ENCODE measurements at places on chromosomes 12 and 14. TPM values are rescaled to one million over a fixed set of nuclear protein-coding genes. Genes with fewer than 3 reads are reported as not detected.

Gene FERMT2
- total RNA-seq: 42.2 TPM

Gene STAB2
- total RNA-seq: not detected

Gene LRFN5
- total RNA-seq: 0.52 TPM

Gene LUM
- 35.9 TPM for total RNA-seq

GRCh38 chr14:100438271-100438670 lies 115.1 kb downstream of the SLC25A47 start:
- H3K4me3 ChIP-seq: no peak overlapping the region
- no peaks in the 10 kb centered on the region for H3K36me3 ChIP-seq
- no peaks in the 10 kb centered on the region for H3K27me3 ChIP-seq

Gene DPF3
- 4.0 TPM for total RNA-seq

Gene MORN3
- total RNA-seq: not detected

- peak overlapping the region; percentile 92 for H3K27ac ChIP-seq
- peaks cover 37% of the 10 kb centered on the region for H3K4me1 ChIP-seq
- H3K4me3 ChIP-seq: no peak overlapping the region
- no peaks in the 10 kb centered on the region for H3K36me3 ChIP-seq
- no peak for DNase-seq
Measured at GRCh38 chr14:21096438-21096837, 2.0 kb downstream of the ZNF219 start.

DNA sequence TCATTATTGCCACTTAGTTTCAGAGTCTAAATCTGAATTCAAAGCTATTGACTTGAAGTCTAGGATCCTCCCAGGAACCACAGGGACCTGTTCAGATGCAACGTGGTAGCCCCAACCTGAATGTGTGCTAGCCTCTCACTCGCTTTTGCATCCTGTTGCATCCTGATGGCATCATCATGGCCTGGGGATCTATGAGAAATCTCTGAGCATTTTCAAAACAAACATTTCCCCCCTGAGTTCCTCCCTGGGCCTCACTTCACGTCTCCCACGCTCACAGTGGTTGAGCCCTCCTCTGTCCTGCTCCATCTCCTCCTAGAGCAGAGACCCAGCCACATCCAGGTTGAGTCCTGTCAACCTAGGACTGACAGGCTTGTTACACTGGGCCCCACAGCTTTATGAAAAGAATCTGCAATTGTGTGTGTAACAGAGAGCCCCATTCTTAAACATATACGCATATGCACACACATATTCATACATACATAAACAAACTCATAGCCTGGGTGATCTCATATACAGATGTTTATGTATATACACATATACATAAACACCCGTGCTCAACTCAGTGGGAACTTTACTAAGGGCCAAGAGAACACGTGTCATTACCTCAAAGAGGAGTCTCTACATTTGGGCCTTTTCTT lies 5.4 kb upstream of the KRT72 start:
- H3K36me3 ChIP-seq: no peaks in the 10 kb centered on the region
- no peak for DNase-seq
- no peak overlapping the region for H3K4me3 ChIP-seq
- no peaks in the 10 kb centered on the region for H3K4me1 ChIP-seq
- no peak overlapping the region for H3K27ac ChIP-seq

DNA sequence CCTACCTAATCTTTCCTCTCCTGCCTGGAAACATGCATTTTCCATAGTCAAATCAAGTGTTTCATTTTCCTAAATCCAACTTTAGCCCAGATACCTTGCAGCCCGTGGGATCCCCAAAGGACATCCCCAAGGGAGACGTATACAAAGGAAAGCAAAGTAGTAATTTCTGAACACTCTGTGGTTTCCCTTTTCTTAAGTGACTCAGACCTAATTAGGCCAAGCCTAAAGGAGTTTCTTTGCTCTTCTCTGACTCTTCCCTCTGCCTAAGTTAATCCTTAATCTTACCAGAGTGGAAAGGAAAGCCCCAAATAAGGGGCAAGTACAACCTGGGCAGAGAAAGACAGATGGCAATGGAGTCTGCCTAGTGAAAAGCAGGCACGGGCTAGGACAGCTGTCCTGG lies 250.3 kb downstream of the SPTSSA start:
- no peak overlapping the region for H3K27ac ChIP-seq
- H3K27me3 ChIP-seq: no peaks in the 10 kb centered on the region
- H3K36me3 ChIP-seq: no peaks in the 10 kb centered on the region
- DNase-seq: no peak
- no peak overlapping the region for H3K4me3 ChIP-seq

Gene CHURC1
- total RNA-seq: 43.2 TPM

DNA sequence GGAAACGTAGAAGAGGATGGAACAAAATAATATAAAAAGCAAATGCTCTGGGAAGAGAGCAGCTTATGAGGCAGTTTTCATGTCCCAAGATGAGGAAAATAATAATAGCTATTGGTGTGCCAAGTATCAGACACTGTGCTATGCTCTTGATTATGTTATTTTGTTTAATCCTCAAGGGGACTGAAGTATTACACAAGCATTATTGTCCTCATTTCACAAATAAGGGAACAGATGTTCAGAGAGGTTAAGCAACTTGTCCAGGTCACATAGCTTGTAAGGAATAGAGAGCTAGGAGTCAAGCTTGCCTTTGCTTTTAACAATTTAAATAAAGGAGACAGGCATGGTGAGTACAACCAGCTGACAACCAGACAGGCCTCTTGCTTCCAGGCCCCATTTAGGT lies 26.9 kb upstream of the LTBP2 start:
- DNase-seq: no peak
- no peaks in the 10 kb centered on the region for H3K4me1 ChIP-seq
- H3K27ac ChIP-seq: no peak overlapping the region

Gene RNASE9
- total RNA-seq: not detected

GRCh38 chr12:51970904-51971646 lies 19.6 kb downstream of the ACVR1B start:
- no peak for DNase-seq
- H3K27me3 ChIP-seq: no peaks in the 10 kb centered on the region
- H3K4me3 ChIP-seq: no peak overlapping the region
- peaks cover 72% of the 10 kb centered on the region for H3K4me1 ChIP-seq
